Common myeloid progenitor, CD34-positive (primary cell): ENCODE measurements at places on chromosomes 6 and 20.

DNA sequence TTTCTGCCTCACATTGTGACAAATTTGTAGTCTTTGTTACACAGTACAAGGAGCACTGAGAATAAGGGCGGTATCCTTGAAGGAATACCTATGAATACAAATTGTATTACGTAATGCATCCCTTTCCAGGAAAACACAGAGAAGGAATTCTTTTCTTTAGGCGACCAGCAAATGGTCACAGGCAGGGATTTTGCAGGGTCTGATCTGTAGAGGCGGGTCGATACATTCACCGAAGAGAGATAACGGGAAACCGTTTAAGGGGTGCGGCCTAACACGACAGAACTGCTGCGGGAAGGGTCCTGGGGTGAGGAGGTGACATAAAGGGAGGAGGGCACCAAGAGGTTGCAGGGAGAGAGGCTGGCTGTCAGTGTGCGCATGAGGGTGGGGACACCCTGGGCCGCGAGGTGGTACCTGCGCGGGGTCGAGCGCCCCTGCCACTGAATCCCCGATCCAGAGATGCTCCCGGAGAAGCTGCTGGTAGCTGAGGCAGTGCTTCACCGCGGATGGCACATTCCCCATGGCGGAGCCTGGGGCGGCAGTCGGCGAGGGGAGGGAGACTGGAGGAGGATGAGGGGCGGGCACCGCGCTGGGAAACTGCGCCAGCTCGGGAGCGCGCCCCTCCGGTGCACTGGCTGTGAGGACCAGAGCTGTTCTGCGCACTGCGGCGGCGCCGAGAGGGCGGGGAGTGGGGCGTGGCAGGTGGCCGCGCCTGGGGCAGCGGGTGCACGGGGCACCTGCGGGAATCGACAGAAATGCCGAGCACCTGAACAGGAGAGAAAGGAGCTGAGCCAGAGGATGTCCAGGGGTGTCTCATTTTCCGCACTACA is at the start of gene HMGCLL1:
TSS of gene HMGCLL1 (minus strand) at position 656 of the 827 bp plus-strand sequence. CDS start at position 519, 137 bp downstream.
- DNase-seq, result no peak

DNA sequence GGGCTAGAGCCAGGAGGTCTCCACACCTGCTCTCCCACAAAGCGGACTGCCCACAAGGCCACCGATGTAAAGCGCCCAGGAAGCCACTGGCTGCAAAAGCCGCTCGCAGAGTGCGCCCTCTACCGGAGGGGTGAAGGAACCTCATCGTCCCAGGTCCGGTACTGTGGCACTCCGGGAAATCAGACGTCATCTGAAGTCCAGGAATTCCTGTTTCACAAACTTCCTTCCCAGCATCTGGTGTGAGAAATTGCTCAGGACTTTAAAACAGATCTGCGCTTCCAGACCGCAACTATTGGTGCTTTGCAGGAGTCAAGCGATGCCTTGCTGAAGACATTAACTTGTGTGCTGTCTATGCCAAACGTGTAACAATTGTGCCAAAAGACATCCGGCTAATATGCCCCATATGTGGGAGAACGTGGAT is 115.1 kb upstream of the ARID1B start:
- DNase-seq, result no peak

GRCh38 chr6:111661541-111662061 is 55.9 kb upstream of the TRAF3IP2 start:
- DNase-seq, result no peak

DNA sequence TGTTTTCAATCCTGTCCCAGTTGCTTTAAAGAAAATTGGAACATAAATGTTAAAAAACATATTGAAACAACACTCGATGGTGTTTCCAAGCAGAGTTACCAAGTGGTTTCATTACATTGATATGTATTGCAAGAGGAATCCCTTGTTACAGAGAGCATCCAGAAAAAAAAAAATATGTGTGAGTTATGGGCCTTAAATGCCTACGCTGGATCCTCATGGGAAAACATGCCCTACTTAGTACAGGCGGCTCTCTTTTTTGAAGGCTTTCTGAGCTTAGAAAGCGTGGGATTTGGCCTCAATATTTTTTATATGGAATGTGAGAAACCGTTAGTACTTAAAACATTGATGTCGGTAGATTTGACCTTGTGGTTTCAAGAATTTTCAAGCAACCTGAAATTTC is 26.1 kb downstream of the BTBD3 start:
- no peak for DNase-seq

DNA sequence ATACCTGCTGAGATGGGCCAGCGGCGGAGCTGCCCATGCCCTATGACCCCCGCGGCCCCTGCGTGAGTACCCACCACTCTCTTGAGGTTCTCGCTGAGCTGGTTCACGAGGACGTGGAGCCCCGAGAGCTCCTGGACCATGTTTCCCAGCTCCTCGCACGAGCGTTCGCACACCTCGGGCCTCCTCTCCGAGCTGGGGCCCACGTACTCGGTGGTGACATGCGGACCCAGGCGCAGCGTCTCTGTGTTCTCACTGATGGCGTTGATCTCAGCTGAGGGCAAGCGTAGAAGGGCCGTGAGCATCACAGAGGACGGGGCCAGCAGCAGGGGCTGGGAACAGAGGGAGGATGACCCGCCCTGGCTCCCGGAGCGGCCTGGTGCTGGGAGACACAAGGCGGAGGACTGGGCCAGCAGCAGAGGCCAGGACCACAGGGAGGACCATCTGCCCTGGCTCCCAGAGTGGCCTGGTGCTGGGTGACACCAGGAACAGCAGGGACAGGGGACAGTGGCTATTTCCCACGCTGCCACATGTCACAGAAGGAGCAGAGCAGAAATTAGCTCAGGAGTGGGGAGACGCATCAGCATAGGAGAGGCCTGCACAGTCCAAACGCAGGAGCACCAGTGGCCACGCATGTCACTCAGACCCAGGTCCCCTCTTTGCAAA is 11.8 kb downstream of the THBS2 start:
- peak; percentile 10 for DNase-seq

- DNase-seq, result no peak
Observed at GRCh38 chr6:137097526-137097925, 52.8 kb upstream of the IL20RA start.

DNA sequence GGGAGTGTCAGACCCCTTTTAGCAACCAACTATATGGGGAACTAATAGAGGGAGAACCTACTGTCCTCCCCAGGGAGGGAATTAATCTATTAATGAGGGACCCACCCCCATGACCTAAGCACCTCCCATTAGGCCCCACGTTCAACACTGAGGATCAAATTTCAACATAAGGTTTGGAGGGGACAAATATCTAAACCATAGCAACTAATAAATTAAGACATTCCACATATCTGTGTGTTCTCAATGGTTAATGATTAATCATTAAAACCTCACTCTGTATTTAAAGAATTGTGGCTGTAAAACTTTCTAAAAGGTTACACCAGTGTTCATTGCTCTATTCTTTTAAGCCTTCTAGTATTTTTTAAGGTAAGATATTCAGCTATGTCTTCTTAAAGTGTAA is 500.4 kb upstream of the SULF2 start:
- DNase-seq, result no peak

- DNase-seq, result peak; percentile 15
Observed at GRCh38 chr6:142943711-142944123, 1.3 kb downstream of the HIVEP2 start.

GRCh38 chr6:119243657-119244056 is 105.9 kb downstream of the MAN1A1 start:
- DNase-seq, result no peak

- DNase-seq, result peak; percentile 86
Observed at GRCh38 chr6:143059663-143060353, 881 bp upstream of the AIG1 start.
